ENCODE measurements at places on chromosomes 2 and 18.

DNA sequence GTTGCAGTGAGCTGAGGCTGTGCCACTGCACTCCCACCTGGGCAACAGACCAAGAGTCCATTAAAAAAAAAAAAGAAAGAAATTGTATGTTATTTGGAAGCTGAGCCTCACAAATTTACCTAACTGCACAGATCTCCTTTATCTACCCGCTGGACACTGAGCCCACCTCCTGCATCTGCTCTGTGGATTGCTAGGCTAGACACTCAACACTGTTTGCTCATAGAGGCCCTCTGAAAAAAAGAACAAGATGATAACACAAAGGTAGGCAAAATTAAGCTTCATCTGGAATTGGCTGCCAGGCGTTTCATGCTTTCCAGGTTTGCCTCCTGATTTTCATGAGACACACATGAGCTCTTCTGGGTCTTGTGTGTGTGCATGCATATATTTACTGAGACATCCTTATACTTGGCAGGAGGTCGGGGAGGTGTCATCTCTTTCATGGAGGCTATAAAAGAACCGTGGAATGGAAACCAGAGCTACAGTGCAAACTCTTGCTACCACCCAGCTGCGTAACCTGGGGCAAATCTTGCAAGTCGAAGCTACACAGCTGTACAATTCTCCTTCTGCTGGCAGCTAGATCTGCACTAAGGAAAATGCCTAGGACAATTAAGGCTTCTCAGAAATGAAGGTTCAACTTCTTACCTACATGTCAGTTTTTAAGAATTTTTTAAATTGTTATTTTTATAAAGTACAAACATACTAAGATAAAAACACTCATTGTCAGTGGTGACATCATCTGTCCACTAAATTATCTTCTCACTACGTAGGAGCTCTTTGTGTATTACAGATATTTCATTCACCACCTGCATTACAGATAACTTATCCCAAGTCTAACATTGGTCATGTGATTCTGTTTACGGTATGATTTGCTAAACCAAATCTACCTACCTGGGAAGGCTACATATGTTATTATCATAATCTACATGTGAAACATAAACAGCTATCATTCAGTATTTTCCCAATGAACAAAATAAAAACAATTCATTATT lies 63.1 kb downstream of the CABYR start:
- DNase-seq = no peak

DNA sequence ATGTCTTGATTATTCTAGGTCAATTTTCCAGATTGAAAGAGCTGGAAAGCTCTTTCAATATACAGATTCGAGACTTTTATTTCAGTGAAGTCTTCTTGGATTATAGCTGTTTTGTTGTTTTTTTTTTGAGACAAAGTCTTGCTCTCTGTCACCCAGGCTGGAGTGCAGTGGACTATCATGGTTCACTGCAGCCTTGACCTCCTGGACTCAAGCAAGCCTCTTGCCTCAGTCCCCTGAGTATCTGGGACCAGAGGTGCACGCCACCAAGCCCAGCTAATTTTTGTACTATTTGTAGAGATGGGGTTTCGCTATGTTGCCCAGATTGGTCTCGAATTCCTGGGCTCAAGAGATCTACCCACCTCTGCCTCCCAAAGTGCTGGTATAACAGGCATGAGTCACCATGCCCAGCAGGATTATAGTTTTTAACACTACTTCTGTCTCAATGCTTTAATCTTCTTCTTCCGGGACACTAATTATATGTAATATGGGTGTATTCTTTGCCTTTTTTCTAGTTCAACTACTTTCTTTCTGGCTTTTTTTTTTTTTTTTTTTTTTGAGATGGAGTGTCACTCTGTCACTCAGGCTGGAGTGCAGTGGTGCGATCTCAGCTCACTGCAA lies 62.3 kb downstream of the USP37 start:
- DNase-seq = no peak

GRCh38 chr2:36756438-36756837 lies 59.9 kb downstream of the VIT start:
- no peak for DNase-seq

- peak; percentile 31 for DNase-seq
These were observed 5.2 kb downstream of the CCL20 start for GRCh38 chr2:227818675-227819397.

DNA sequence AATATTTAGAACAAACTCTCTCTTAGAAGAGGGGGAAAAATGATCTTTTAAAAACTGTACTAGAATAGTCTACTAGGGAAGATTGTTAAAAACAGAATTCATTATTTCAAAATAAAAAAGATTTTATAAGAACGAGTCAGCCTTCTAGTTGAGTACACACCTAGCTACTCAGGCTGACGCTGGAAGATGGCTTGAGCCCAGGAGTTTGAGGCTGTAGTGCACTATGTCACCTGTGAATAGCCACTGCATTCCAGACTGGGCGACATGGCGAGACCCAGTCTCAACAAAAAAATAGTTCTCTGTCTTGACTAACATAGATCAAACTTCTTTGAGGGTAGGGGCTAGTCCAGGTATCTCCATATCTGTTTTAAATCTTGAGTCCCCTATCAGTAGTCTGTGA lies 33.9 kb downstream of the ERLEC1 start:
- no peak for DNase-seq

GRCh38 chr18:59952283-59953007 lies 52.6 kb downstream of the PMAIP1 start:
- no peak for DNase-seq

DNA sequence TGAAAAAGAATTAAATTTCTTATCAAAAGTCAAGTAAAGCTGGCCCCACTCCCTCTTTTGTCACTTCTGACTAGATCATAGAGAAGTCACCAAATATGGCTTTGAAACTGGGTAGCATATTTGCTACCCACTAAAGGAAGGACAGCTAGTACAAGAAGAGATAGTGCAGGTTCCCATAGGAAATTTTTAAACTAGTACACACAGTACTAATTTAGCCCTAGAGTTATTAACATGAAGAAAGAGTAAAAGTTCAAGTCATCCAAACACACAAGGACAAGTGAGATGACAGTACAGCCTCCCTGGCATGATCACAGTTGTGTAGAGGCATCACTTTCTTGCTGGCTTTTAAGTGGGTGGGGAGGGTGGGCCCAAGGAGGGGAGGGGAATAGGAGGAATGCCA lies 100.9 kb downstream of the IRS1 start:
- DNase-seq = no peak

GRCh38 chr2:173290518-173290917 lies 64.2 kb upstream of the CDCA7 start:
- DNase-seq = no peak

DNA sequence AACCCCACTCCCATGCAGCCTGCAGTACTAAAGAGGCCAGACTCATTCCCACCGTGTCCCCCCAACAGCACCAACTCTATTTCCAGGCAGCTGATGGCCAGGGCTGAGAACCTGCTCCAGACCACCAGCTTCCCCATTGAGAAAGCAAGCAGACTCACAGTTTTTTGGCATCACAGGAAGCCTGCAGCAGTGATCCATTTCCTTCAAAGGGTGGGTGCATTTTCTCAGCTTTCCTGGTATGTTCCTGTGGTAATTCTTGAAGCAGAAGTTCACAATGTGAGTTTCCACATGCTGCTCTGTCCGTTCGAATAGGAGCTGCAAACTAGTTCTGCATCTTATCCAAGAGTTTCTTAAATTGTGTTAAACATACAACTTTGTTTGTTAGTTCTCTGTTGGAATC lies 1249.6 kb upstream of the FAM98A start:
- DNase-seq = no peak

DNA sequence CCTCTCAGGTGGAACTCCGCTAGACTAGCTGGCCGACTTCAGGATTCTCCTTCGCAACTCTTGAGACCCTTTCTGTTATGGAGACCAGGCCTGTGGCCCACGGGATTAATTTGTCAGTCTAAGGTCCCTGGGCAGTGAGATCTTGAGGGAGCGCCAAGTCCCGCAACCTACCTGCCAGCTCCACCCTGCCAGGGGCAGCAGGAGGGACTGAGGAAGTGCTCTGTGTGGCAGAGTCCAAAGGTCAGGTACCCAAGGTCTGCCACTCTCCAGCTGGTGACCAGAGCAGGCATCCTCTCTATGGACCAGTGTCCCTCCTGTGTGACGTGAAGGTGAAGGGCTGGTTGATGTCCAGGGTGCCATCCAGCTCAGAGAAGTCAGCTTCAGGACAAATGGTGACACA lies 4.3 kb upstream of the SPATA3 start:
- no peak for DNase-seq

DNA sequence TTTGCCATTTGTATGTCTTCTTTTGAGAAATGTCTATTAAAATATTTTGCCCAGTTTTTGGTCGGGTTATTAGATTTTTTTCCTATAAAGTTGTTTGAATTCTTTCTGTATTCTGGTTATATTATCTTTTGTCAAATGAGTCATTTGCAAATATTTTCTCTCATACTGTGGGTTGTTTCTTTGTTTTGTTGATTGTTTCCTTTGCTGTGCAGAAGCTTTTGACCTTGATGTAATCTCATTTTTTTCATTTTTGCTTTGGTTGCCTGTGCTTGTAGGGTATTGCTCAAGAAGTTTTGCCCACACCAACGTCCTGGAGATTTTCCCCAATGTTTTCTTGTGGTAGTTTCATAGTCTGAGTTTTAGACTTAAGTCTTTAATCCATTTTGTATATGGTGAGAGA lies 245.7 kb downstream of the ADCYAP1 start:
- DNase-seq = no peak

- no peak for DNase-seq
These were observed 38.3 kb downstream of the SFXN5 start for GRCh38 chr2:73033142-73033765.

GRCh38 chr2:238924032-238924431 lies 76.1 kb downstream of the TWIST2 start:
- DNase-seq = no peak

- DNase-seq = peak; percentile 36
These were observed 65.9 kb upstream of the ITM2C start for GRCh38 chr2:230798769-230799399.

DNA sequence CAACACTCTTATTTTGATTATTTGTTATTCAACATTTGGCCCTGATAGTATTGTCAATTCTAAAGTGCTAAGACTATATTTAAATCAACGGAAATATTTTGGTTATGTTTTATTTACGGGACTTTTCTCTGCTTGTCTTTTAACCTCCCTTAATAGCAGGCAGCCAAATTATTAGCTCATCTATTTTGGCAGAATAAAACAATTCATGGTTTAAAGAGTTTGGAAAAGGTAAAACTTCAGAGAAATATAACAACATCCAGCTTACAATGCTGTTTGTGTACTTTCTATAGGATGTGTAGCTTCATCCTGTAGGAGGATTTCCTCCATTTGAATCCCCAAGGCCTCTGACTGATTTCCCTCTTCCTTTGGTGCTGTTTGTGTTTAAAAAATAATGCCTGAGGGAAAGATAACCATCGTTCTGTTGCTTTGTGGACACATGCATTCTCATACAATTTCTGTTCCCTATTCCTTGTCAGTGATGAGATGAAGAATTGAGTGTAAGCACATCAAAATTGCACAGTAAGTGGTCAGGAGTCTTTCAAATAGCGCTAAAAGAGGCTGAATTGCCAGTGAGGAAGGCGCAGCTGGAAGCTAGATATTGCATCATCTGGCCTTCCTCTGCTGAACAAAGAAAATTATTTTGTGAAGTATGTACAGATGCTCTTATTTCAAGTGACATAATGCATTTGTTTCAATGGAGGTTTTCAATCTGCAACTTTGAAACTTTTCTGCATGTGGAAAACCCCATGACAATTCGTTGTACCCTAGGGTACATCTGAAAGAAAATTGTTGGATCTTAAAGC lies 80.3 kb downstream of the CD28 start:
- DNase-seq = peak; percentile 52

DNA sequence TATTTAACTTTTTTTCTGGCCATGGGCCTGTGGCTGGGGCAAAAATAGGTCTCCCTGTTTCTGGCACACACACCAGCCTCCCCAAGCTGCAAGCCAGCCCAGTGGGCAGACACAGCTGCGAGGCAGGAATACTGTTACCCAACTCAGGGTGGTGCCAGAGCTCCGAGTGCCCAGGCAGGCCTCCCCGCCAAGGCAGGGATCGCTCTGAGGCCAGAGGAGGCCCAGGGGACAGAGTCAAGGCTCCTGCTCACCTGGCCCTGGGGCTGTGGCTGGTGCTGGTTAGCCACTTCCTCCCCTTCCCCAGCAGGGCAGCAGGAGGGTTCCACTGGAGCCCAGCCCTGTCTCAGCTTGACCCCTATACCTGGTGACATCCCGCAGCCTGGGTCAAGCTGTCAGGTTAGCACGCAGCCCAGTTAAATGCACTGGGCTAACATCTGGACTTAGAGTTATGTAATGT lies 67.1 kb upstream of the EPAS1 start:
- peak; percentile 40 for DNase-seq

DNA sequence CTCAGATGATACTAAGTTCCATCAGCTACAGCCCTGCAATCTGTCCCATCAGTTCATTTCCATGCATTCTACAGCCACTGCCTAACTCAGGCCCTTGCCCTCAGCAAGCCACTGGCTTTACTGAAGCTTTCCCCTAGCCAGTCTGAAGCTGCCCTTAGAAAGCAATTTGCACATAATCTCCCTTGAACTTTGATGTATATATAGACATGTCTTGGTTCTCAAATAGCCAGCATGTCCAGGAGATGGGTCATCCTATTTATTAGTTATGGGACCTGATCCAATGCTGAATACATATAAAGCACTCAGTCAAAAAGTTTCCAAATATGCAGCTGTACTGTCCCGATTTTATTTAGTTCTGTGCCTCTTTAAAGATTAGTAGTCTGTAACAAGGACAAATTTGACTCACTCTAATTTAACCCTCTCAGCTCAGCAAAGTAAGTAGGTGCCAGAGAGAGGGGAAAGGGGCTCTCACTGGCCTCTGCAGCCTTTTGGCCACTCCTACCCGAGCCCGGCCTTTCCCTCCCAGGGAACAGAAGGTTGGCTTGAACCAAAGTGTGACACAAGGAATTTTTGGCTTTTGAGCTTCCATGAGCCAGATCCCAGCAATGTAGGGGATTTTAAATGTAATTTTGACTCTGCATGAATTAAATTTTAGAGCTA lies 70.7 kb downstream of the CCDC93 start:
- DNase-seq = no peak

- no peak for DNase-seq
These were observed 445.8 kb upstream of the RAB12 start for GRCh38 chr18:8163286-8163959.

DNA sequence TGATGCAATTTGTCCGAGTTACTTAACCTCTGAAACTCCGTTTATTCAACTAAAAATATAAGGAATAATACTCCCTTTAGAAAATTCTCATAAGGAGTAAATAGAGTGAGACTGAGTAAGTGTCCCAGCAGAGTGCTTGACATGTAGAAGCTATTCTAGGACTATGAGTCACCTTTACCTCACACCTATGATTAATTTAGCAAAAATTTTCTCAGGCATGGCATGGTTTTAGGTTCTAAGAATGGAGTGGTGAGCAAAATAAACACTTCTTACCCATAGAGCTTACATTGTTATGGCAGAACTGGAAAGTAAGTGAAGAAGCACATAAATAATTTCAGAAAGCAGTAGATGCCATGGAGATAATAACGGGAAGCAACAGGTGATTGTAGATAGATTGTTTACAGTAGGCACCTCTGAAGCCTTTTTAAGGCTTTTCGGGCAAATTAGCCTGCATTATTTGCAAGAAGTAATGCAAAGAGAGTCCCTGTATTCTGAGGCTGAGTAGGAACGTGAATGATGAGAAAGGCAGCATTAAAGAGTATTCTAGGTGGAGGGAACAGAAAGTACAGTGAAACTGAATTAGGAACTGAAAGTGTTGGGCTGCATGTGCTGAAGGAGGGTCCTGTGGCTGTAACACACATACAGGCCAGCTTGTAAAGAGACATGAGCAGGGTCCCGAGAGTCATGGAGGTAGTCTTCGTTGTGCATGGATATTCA lies 209.2 kb downstream of the ZNF407 start:
- no peak for DNase-seq

- DNase-seq = no peak
These were observed 97.5 kb downstream of the SH3YL1 start for GRCh38 chr2:166381-166780.

- peak; percentile 58 for DNase-seq
These were observed 91.5 kb upstream of the BCL11A start for GRCh38 chr2:60644951-60645350.

Measured in Ammon's horn (tissue), 1 donor.